Prostate gland (tissue), 2 donors: ENCODE measurements at places on chromosomes 13 and 19. TPM values are rescaled to one million over a fixed set of nuclear protein-coding genes. Genes with fewer than 3 reads are reported as not detected.

CLDND2 gene
- total RNA-seq: 4.2 TPM

DNA sequence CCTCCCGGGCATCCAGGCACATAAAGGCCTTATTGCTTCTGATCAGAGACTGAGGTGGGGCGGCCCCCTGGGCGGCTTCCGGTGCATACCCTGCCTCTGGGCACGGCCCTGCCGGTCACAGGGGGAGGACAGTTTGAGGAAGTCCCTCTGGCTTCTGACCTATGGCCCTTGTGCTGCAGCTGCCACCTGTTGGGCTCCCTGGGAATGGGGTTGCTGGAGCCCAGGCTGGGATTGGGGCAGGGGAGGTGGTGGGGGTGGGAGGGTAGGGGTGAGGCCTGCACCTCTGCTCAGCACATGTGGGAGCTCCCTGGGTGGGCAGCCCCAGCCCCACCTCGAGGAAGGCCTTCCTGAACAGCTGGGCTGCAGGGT, 10.7 kb downstream of the ANO8 start:
- DNase-seq: no peak

DNA sequence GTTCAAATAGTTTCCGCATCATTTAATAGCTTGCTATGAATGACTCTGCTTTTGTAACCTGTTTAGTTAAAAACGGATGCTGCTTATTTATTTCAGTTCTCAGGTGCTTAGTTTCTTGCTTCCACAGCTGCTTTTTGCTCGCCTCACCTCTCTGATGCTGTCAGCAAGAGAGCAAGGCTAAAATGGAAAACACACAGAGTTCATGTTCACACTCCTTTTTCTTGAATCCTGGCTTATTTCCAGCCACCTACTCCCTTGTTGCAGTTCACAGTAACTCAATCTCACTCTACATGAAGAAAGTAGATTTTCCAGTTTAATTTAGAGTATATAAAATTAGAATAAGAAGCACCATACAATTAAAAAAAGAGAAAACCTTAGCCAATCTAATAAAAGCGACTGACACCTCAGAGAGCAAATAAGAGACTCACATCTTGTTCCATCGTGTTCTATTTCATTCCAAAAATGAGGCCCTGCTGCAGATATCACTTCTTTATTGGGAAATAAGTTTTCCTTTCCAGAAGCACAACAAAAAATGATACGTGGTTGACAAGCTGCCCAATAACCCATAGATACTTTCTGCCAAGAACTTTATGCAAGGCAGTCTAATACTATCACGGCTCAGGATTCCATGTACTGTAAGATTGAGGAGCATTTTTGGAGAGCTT, 326.1 kb upstream of the SLITRK1 start:
- no peak for DNase-seq

GRCh38 chr13:76917095-76917494, 30.9 kb upstream of the KCTD12 start:
- no peak for DNase-seq

- DNase-seq: no peak
Measured at GRCh38 chr13:81682081-81682630, 1341.2 kb upstream of the SPRY2 start.

GRCh38 chr13:46296115-46296822, 84.5 kb downstream of the LRRC63 start:
- no peak for DNase-seq

DNA sequence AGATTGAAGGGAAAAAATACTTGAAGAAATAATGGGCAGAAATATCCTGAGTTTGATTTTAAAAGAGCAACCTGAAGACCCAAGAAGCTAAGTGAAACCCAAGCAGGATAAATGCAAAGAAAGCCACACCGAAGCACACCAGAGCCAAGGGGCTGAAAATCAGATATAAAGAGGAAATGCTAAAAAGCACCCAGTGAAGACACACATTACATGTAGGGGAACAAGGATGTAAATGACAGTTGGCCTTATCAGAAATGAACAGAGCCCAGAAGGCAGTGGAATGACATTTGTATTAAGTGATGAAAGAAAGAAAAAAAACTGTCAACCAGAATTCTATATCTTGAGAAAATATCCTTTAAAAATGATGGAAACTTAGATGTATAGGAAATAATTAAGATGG, 139.1 kb downstream of the SLC7A1 start:
- no peak for DNase-seq
